Common myeloid progenitor, CD34-positive (primary cell): ENCODE measurements at places on chromosomes 6 and 20.
A peak's percentile ranks its signal among the peaks of the same experiment; 100 is the strongest.

- no peak overlapping the region for H3K4me3 ChIP-seq
- no peaks in the 10 kb centered on the region for H3K27me3 ChIP-seq
- no peaks in the 10 kb centered on the region for H3K36me3 ChIP-seq
- H3K4me1 ChIP-seq = no peaks in the 10 kb centered on the region
Measured at GRCh38 chr6:99495466-99495865, 19.8 kb downstream of the USP45 start.

GRCh38 chr6:116326996-116327395, 43.8 kb upstream of the DSE start:
- H3K36me3 ChIP-seq = no peaks in the 10 kb centered on the region
- H3K27ac ChIP-seq = no peak overlapping the region
- no peak for DNase-seq
- no peaks in the 10 kb centered on the region for H3K27me3 ChIP-seq
- H3K4me3 ChIP-seq = no peak overlapping the region
- H3K4me1 ChIP-seq = no peaks in the 10 kb centered on the region

- H3K27ac ChIP-seq = peak overlapping the region; percentile 50
- H3K36me3 ChIP-seq = no peaks in the 10 kb centered on the region
- H3K4me1 ChIP-seq = peaks cover 28% of the 10 kb centered on the region
Measured at GRCh38 chr6:26155061-26155930, 68.1 kb downstream of the HFE start.

DNA sequence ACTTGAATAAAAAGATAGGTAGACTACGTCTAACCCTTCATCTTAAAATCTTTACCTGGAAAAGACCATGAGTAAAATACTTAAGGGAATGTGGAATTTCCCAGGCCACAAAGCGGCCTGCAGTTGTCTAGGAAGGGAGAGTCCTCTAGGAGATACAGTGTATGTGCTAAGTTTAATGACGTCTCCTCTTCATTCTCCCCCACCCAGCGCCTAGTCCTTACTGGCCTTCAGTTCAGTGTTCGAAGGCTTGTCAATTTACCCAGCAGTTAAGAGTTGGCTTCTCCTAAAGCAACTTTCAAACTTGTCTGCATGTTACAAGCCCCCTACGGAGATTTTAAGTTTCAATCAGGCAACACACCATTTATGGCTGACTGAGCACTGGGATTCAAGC, 35.2 kb downstream of the HFE start:
- H3K27me3 ChIP-seq = no peaks in the 10 kb centered on the region
- H3K4me1 ChIP-seq = peaks cover 17% of the 10 kb centered on the region
- no peaks in the 10 kb centered on the region for H3K36me3 ChIP-seq
- peak overlapping the region; percentile 100 for H3K4me3 ChIP-seq

DNA sequence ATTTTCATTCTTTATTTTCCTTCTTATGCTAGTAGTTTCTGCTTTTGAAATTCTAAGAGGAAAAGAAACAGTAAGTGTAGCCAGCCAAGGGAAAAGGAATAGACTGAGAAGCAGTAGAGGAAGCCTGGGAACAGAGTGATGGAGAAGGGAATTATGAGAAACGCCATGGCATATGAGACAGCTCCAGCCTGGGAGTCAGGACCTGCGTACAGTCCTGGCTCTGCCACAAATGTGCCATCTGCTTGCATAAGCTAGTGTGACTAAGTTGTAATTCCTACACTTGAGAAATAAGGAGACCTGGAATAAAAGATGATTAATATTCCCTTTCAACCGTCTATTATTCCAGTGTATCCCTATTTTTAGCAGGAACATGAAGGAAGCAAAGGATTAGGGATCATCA, 47.5 kb downstream of the OSTM1 start:
- DNase-seq = no peak
- no peaks in the 10 kb centered on the region for H3K36me3 ChIP-seq
- H3K27me3 ChIP-seq = no peaks in the 10 kb centered on the region
- H3K27ac ChIP-seq = no peak overlapping the region

DNA sequence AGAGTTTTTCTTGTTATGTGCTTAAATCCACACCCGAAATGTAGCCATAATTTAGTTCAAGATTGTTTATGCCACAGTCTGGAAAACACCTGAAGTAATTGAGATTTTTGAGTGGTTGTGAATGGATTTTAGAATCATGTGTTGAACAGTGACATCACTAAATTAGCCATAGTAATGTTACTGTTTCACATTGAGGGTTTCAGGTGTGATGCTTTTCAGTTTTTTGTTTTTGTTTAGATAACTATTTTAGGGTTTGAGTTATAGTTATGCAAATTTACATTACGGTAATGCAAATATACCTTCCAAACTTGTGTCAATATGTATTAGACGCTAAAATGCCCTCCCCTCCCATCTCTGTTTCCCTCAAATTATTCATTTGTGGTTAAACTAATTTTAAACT, 22.9 kb downstream of the QKI start:
- no peaks in the 10 kb centered on the region for H3K36me3 ChIP-seq
- DNase-seq = no peak
- H3K4me3 ChIP-seq = no peak overlapping the region

DNA sequence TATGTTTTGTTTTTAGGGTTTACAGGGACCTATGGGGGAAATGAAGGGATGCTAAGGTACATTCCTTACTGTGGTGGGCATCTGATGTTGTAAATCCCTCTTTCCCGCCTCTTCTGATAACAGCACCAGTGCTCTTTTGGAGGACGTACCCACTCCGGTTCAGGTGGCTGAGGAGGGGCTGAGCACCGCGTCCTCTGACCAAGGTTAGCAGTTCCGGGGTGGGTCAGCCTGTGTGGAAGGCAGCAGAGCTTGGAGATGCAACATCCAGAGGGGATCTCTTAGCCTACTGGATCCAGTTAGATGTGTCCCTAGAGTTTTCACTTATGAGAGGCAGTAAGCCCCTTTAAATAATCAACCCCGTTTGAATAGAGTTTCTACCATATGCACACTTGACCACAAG, 135.3 kb upstream of the KCNG1 start:
- H3K4me1 ChIP-seq = no peaks in the 10 kb centered on the region
- no peaks in the 10 kb centered on the region for H3K36me3 ChIP-seq
- H3K4me3 ChIP-seq = no peak overlapping the region
- peaks cover 3% of the 10 kb centered on the region for H3K27me3 ChIP-seq
- no peak overlapping the region for H3K27ac ChIP-seq

GRCh38 chr20:62635852-62636251, 6.5 kb upstream of the SLCO4A1 start:
- no peak overlapping the region for H3K27ac ChIP-seq
- no peaks in the 10 kb centered on the region for H3K36me3 ChIP-seq
- H3K4me3 ChIP-seq = no peak overlapping the region
- H3K27me3 ChIP-seq = no peaks in the 10 kb centered on the region

DNA sequence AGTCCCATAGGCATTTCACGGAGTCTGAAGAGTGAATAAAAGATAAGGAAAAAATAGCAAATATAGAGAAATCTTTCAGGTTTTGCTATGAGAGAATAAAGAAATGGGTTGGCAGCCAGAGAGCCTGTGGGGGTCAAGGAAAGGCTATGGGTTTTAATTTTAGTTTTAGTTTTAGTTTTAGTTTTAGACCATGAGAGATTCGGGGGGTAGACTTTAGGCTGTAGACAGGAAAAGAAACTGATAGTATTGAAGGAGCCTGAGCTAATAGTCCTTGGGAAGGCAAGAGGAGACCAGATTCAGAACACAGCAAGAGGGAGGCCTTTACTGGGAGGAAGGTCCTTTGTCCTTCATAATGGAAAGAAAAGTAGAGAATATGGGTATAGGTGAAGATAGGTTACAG, 19.3 kb downstream of the DOP1A start:
- no peak overlapping the region for H3K4me3 ChIP-seq
- H3K36me3 ChIP-seq = no peaks in the 10 kb centered on the region
- no peak overlapping the region for H3K27ac ChIP-seq
- no peak for DNase-seq
- H3K27me3 ChIP-seq = no peaks in the 10 kb centered on the region
- H3K4me1 ChIP-seq = no peaks in the 10 kb centered on the region

GRCh38 chr6:74041420-74041819, 345.4 kb downstream of the CD109 start:
- H3K4me3 ChIP-seq = no peak overlapping the region
- no peaks in the 10 kb centered on the region for H3K4me1 ChIP-seq
- DNase-seq = no peak

GRCh38 chr6:16472349-16473069, 234.1 kb downstream of the GMPR start:
- no peak for DNase-seq
- no peaks in the 10 kb centered on the region for H3K36me3 ChIP-seq
- H3K4me1 ChIP-seq = no peaks in the 10 kb centered on the region
- H3K4me3 ChIP-seq = no peak overlapping the region
- H3K27me3 ChIP-seq = no peaks in the 10 kb centered on the region

DNA sequence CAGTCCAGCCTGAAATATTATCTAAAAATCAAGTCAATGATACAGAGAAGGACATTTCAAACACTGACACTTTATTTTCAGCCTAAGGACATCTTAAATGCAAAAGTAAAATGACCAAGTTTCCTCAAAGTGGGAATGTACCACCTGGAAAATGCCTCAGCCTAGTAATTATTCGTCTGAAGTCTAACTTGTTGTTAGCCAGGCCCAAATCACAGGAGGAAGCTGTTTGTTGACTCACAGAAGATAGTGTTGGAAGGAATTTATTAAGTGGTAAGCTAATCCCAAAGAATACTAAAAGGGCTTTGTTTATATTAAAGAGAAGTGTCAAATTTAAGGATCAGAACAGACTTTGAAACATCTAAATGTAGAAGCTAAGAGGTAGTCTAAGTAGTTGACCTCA, 2.5 kb downstream of the PDE7B start:
- H3K27me3 ChIP-seq = no peaks in the 10 kb centered on the region
- H3K4me1 ChIP-seq = peaks cover 15% of the 10 kb centered on the region
- DNase-seq = no peak

- no peak overlapping the region for H3K27ac ChIP-seq
- no peak overlapping the region for H3K4me3 ChIP-seq
- H3K4me1 ChIP-seq = no peaks in the 10 kb centered on the region
- no peaks in the 10 kb centered on the region for H3K27me3 ChIP-seq
Measured at GRCh38 chr20:33653218-33653899, 8.8 kb upstream of the C20orf144 start.

- peak; percentile 88 for DNase-seq
- H3K4me1 ChIP-seq = peaks cover 20% of the 10 kb centered on the region
- H3K36me3 ChIP-seq = no peaks in the 10 kb centered on the region
- peak overlapping the region; percentile 84 for H3K27ac ChIP-seq
- peak overlapping the region; percentile 87 for H3K4me3 ChIP-seq
Measured at GRCh38 chr6:106097411-106098231, 11.5 kb downstream of the PRDM1 start.

- no peak overlapping the region for H3K4me3 ChIP-seq
- no peaks in the 10 kb centered on the region for H3K27me3 ChIP-seq
- DNase-seq = no peak
- H3K27ac ChIP-seq = no peak overlapping the region
- H3K4me1 ChIP-seq = no peaks in the 10 kb centered on the region
Measured at GRCh38 chr6:13519839-13520238, 32.4 kb upstream of the GFOD1 start.

- H3K27me3 ChIP-seq = no peaks in the 10 kb centered on the region
- H3K4me1 ChIP-seq = peaks cover 15% of the 10 kb centered on the region
- no peak for DNase-seq
- H3K4me3 ChIP-seq = no peak overlapping the region
- no peak overlapping the region for H3K27ac ChIP-seq
Measured at GRCh38 chr6:34551720-34552119, 4.4 kb downstream of the SPDEF start.

- H3K4me3 ChIP-seq = no peak overlapping the region
- no peak for DNase-seq
- H3K27me3 ChIP-seq = no peaks in the 10 kb centered on the region
- H3K4me1 ChIP-seq = no peaks in the 10 kb centered on the region
- H3K36me3 ChIP-seq = no peaks in the 10 kb centered on the region
Measured at GRCh38 chr6:63844287-63844686, 208.7 kb downstream of the PHF3 start.

DNA sequence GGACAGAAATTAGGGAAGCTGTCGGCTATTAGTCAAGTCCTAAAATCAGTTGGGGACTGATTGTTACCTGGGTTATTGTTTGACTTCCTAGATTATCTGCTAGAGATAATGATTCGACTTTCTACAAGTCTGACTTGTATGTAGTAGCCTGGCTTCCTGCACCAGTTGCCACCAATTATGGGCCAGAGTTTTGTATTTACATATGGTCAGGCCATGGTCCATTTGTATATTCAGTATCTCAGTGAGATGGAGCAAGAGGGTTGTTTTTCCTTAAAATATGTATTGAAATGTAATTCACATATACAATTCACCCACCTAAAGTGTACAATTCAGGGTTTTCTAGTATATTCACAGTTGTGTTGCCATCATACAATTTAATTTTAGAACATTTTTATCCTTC, 130.6 kb upstream of the PHACTR3 start:
- DNase-seq = no peak
- no peaks in the 10 kb centered on the region for H3K4me1 ChIP-seq
- no peak overlapping the region for H3K27ac ChIP-seq
- peaks cover 10% of the 10 kb centered on the region for H3K27me3 ChIP-seq
- no peaks in the 10 kb centered on the region for H3K36me3 ChIP-seq
- no peak overlapping the region for H3K4me3 ChIP-seq

GRCh38 chr6:148521586-148521985, 178.9 kb downstream of the SASH1 start:
- H3K27me3 ChIP-seq = peaks cover 3% of the 10 kb centered on the region
- no peak overlapping the region for H3K27ac ChIP-seq
- no peaks in the 10 kb centered on the region for H3K36me3 ChIP-seq

GRCh38 chr6:64280569-64280968, 645.0 kb downstream of the PHF3 start:
- H3K4me1 ChIP-seq = no peaks in the 10 kb centered on the region
- DNase-seq = peak; percentile 60
- no peaks in the 10 kb centered on the region for H3K27me3 ChIP-seq
- no peak overlapping the region for H3K4me3 ChIP-seq
- no peaks in the 10 kb centered on the region for H3K36me3 ChIP-seq
- no peak overlapping the region for H3K27ac ChIP-seq

GRCh38 chr20:49420811-49421295, 61.6 kb downstream of the KCNB1 start:
- H3K4me1 ChIP-seq = no peaks in the 10 kb centered on the region
- H3K36me3 ChIP-seq = no peaks in the 10 kb centered on the region
- peaks cover 4% of the 10 kb centered on the region for H3K27me3 ChIP-seq

DNA sequence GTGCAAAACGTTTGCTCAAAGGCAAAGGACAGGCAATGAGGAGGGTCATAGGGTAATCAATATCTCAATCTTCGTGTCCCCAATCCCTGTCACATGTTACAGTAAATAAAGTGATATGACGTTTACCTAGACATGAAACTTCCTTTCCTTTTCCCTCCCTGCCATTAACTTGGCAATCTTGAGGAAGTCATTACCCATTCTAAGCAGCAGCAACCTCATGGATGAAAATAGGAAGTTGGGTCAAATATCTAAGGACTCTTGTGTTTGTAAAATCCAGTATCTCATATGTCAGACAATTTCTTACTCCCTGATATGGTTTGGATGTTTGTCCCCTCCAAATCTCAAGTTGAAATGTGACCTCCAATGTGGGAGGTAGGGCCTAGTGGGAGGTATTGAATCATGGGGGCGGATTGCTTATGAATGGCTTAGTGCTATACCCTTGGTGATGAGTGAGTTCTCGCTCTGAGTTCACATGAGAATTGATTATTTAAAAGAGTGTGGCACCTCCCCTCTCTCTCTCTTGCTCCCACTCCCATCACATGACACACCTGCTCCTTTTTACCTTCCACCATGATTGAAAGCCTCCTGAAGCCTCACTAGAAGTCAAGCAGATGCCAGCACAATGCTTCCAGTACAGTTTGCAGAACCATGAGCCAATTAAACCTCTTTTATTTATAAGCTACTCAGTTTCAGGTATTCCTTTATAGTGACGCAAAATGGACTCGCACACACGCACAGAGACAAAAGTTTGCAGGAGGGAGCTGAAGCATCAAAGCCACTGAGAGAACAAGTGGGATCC, 545.9 kb upstream of the JARID2 start:
- no peak overlapping the region for H3K27ac ChIP-seq
- DNase-seq = no peak
- no peaks in the 10 kb centered on the region for H3K36me3 ChIP-seq
- no peak overlapping the region for H3K4me3 ChIP-seq
- no peaks in the 10 kb centered on the region for H3K27me3 ChIP-seq
